ENCODE measurements at places on chromosomes 2 and 18. TPM values are rescaled to one million over a fixed set of nuclear protein-coding genes. Genes with fewer than 3 reads are reported as not detected.

CDH2 gene
- total RNA-seq: 200 TPM

SULT1C3 gene
- total RNA-seq: not detected

VSNL1 gene
- 23.1 TPM for total RNA-seq

IL37 gene
- total RNA-seq: not detected

GRCh38 chr2:176518823-176519222, 249.6 kb downstream of the MTX2 start:
- no peak for DNase-seq

GRCh38 chr2:222774941-222775340, 85.9 kb upstream of the ACSL3 start:
- DNase-seq: no peak

GRCh38 chr2:150255528-150255927, 231.9 kb downstream of the RND3 start:
- no peak for DNase-seq

DNA sequence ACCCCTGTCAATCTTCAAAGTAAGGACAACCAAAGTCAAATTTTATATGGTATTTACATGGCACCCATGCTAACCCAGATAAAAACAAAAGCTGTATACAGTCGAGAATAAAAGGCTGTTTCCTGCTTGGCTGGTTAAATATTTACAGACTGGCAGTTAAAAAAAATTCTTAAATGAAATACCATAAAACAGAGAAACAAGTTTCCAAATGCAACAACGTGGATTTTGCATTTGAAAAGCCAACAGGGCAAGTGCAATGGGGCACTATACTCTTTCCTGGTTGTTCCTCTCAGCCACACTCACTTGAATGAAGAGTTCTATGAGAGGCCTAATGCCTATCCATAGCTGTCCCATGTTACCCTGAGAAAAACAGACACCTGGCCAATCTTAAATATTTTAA, 6.1 kb upstream of the NR4A2 start:
- no peak for DNase-seq

DNA sequence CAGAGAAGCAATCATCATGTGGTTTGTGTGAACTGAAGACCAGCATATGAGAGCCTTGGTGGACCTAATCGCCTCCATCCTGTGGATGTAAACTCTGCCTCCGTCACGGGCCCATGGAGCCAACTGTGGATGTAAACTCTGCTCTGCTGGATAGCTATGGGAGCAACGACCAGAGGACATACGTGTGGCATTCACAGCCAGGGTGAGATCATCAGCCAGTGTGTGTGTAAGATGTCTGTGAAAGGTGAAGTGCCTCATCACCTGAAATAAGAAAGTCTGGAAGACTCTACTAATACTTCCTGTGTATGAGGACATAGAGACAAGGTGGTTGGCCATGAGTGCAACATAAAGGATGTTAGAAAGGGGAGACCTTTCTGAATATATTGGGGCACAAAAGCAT, 63.5 kb downstream of the CYB5A start:
- no peak for DNase-seq

GRCh38 chr2:172095146-172095904, 7.4 kb downstream of the DLX2 start:
- DNase-seq: no peak

GRCh38 chr18:28125051-28125450, 51.9 kb downstream of the CDH2 start:
- no peak for DNase-seq

DNA sequence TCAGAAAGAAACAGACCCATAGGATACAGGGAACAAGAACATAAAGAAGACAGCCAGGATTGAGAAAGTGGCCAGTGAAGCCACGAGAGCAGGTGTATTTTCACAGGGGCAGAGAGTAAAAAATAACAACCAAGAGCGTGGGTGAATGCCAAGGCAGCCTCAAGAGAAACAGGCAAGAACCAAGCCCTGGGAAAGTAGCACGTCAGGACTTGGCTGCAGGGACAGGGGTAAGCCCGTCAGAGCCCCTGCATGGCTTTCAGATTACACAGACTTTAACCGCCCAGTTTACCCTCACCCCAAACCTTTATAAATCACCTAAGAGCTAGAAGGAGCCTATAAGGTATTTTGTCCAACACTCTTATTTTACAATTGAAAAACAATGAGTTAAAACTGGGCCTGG, 43.7 kb downstream of the ARL4C start:
- DNase-seq: no peak

GRCh38 chr18:23572012-23572411, 14.3 kb downstream of the NPC1 start:
- no peak for DNase-seq

All from occipital lobe (tissue), 3 donors.